ENCODE measurements at places on chromosomes 12 and 14.

DNA sequence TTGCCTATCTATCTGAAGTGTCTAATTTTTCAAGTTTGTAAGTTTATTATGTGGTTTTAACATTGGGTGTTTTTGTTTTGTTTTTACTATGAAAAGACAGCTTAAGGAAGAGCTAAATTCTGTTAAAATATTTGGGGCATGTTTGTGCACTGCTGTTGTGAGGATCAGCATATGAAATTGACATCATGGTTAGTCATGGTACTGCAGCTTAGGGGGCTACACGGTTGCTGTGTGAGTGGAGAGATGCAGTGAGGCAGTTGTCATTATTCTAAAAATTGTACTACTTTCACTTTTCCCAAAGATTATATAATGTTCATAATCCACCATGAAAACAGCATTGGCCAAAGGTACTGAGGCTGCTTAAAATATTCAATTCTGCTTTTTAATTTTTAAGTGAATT lies 49.0 kb downstream of the ZC3H14 start:
- DNase-seq, result no peak

GRCh38 chr12:94851396-94852028 lies 152.0 kb downstream of the NDUFA12 start:
- DNase-seq, result no peak

- DNase-seq, result no peak
These were observed 445 bp downstream of the CERS5 start for GRCh38 chr12:50166799-50167048.

DNA sequence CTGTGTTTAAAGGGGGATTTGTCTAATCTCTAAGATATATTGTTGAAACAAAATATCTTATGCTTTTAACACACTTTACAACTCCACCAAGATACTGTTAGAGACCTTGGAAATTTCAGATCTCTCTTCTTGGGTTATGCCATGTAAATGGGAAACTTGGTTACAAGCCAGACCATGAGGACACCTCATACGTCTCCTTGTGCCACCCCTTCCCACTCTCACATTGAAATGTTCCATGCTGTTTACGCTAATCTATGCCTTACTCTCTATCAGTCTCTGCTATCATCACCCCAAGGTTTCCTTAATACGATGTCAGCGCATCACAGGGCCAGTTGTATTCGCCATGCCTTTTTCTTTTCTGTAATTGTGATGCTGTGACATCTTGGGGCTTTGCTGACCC lies 13.4 kb upstream of the DEGS2 start:
- no peak for DNase-seq

DNA sequence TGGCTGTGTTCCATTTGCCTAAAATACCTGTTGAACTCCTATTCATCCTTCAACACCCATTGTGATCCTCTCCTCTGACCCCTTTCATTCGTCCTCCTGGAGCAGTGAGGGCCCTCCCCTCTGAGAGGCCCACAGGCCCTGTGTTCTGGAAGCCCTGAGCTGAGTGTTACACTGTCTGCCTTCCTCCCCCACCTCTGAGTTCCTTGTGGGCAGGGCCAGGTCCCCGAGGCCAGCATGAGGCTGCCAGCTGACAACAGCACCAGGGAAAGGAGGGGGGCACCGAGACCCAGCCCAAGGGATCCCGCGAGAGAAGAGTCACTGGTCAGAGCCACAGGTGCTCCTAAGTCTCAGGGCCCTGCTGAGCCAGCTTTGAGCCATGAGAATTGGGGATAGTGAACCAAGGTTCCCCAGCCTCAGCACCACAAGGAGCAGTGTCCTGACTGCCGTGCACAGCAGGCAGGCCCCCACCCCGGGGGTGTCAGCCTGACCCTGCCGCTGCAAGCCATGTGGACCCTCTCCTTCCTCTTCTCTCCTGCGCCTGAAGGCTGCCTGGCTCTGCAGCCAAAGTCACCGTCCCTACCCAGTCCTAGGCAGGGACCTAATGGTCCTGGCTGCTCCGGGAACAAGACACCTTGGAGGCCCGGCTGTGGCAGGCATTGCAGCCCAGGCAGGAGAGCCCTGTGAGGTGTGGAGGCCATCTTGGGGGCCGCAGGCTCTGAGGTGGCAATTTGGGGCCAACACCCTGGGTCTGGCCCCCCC lies 52.5 kb downstream of the BEGAIN start:
- DNase-seq, result peak; percentile 5

DNA sequence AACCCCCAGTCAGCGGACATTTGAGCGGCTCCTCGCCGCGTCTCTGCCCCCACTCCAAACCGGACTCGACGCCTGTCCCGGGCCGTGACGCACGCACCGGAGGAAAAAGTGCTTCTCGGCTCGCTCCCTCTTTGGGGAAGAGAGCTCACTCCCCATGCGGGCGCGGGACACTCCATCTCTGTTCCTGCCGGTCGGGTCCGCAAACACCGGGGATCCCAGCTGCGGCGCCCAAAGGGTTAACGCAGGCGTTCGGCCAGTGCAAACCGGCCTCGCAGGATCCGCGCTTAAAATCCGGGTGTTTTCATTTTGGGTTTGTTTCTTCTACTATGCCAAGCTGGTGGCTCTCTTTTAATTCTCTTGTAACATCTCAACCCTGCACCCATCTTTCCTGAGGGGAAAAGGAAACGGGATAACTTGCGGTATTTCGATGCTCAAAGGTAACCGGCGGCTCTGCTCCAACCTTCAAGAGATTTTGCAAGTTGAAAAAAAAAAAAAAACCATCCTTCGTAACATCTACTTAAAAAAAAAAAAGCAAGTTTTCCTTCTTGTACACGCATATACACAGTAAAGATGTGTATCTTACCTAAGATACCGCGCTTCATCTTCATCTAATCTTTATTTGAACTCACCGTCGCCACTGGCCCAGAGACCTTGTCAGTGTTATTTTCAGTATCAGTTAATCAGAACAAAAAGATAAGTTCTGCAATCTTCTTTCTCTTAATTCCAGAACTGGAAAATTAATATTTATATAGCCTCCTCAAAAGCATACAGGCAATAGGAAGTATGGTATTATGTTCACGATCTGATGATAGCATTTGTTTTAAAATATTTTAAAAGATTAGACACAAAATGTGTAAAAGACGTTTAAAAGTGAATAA lies 1.6 kb upstream of the ATP2B1 start:
- DNase-seq, result peak; percentile 67

GRCh38 chr14:69105326-69105725 lies 47.6 kb downstream of the DCAF5 start:
- no peak for DNase-seq
